ENCODE measurements at places on chromosomes 11 and 22. TPM values are rescaled to one million over a fixed set of nuclear protein-coding genes. Genes with fewer than 3 reads are reported as not detected.

RNF169 gene
- 5.3 TPM for polyA plus RNA-seq

DNA sequence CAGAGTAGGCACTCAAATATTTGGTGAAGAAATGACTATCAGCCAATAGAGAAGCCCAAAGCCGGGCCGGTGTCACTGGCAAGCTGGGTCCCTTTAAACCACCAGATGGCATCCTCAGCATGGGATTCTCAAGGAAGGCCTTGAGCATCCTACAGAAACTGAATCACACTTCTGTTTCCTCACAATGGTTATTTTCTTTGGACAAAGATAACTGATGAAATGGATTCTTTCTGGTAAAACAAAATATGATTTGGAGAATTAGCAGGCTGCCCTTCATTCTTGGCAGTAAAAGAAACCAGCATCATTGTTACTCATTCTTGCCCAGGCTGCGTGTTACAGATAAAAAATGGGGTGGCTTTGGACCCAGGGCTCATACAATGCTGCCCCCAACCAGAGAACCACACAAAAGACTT, 30.3 kb upstream of the ASPHD2 start:
- peak; percentile 55 for DNase-seq

- DNase-seq = no peak
Measured at GRCh38 chr11:11981364-11981763, 27.1 kb downstream of the DKK3 start.

DNA sequence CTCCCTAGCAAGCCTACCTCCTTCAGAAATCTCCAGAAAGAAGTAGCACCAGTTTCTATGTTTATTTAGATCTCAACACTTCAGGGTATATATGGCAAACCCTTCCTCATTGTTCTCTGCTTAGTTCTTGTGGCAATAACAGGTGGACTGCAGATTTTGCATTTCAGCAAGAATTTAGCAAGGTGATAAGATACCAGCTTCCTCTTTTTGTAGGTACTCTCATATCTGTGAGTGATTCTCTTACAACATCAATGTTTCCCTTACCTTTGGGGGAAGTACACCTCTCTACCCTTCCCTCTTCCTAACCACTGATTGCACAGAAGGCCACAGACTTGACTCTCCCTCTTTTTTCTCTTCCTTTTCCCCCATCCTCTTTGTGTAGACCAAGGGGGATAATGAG, 230.9 kb upstream of the SESN3 start:
- DNase-seq = no peak

- DNase-seq = peak; percentile 30
Measured at GRCh38 chr11:19766810-19767209, 54.2 kb downstream of the NAV2 start.

GRCh38 chr11:117506971-117507370, 179.3 kb downstream of the CEP164 start:
- no peak for DNase-seq

BIK gene
- polyA plus RNA-seq = 2.6 TPM

CYP2D6 gene
- polyA plus RNA-seq = 0.32 TPM

DNA sequence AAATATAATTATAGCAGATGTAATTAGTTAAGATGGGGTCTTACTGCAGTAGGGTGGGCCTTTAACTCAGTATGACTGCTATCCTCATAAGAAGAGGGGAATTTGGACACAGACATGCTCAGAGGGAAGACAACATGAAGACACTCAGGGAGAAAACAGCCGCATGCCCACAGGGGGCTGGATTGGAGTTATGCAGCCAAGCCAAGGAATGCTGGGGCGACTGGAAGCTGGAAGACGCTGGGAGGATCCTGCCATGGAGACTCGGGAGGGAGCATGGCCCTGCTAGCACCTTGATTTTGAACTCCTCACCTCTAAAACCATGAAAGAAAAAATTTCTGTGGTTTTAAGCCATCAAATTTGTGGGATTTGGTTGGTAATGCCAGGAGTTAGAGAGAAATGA, 40.9 kb downstream of the PANX1 start:
- DNase-seq = no peak

LMO2 gene
- 0.67 TPM for polyA plus RNA-seq

MRGPRX4 gene
- 1.2 TPM for polyA plus RNA-seq

GRCh38 chr11:17098038-17098437, 20.6 kb upstream of the RPS13 start:
- no peak for DNase-seq
